CD4-positive, alpha-beta T cell treated with Interleukin-10 for 1 hour (primary cell): ENCODE measurements at places on chromosomes 16 and 17.

DNA sequence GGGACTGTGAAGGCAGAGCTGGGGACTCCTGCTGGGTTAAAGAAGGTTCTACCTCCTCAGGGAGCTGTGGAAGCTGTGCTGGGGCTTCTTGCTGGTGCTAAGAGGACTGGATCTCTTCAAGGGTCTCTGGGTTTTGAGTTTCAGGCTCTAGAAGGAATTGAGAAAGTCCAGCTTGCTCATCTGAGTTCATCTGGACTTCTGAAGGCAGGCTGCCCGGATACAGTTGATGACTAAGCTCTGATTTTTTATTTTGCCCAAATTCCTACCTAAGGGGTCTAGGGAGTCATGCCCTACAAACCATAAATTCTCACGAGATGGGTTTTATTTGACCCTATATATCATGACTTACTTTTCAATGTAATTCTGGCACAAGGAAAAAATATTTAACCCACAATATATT, 46.8 kb upstream of the TMEM97 start:
- DNase-seq: no peak

DNA sequence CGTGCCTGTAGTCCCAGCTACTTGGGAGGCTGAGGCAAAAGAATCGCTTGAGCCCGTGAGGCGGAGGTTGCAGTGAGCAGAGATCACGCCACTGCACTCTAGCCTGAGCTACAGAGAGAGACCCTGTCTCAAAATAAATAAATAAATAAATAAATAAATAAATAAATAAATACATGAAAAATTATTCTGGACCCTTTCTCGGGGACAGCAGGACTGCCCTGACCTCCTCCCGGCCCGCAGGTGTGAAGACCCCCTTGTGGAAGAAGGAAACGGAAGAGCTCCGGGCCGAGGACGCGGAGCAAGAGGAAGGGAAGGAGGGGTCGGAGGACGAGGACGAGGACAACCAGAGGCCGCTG, 3.1 kb downstream of the C17orf50 start:
- no peak for DNase-seq

DNA sequence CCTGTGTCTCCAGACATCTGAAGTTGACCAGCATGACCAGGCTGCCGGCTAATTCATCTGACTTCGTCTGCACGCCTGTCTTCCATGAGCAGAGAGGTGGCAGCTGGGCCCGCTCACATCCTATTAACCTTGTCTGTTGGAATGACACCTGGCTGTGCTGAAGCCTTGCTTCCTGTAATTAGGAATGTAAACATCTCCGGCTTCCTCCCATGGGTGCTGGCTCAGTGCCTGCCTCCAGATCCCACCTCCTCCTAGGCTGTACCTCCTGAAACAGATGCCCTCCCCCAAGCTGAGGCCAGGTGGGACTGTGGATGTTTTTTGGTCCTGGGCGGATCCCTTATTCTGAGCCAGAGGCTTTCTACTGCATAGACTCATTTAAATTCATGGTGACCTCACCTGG, 296.3 kb downstream of the HS3ST4 start:
- no peak for DNase-seq

DNA sequence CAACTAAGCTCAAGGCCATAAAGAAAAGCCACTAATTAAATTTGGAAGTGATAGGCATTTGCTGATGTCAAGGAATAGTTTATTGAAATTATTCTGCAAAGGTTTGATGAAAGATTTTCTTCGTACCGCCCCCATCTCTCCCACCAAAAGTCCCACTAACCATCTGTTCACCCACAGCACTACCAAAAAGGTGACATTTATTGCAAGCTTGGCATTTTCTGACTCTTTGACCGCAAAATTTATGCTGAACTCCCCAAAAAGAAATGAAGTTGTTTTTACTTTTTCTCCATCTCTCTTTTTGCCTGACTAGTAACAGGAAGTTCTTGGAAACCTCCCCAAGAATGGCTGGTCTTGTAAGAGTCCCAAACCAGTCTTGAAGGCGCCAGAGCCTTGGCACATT, 384.9 kb upstream of the SOX9 start:
- no peak for DNase-seq

- DNase-seq: no peak
Measured at GRCh38 chr17:32331243-32332040, 10.5 kb downstream of the C17orf75 start.

- DNase-seq: no peak
Measured at GRCh38 chr16:54934481-54935265, 4.0 kb downstream of the IRX5 start.

DNA sequence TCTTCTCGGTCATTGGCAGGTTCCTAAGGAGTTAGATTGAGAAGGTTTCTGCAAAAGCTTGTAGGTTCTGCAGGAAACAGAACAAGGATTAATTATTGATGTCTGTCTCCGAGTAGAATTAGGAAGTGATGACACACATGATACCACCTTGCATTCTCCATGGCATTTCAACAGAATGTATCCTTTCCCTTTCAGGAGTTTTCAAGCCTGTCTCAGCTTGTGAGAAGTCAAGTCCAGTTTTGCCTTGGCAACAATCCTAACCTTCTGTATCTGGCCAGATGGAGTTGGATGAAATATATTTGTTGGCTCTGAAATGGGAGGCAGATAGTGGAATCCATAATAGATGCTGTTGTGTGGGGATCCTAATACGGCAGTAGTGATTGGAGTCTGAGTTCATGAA, 235.5 kb downstream of the SHISA9 start:
- no peak for DNase-seq

GRCh38 chr17:80931421-80932265, 60.0 kb upstream of the CHMP6 start:
- DNase-seq: no peak

DNA sequence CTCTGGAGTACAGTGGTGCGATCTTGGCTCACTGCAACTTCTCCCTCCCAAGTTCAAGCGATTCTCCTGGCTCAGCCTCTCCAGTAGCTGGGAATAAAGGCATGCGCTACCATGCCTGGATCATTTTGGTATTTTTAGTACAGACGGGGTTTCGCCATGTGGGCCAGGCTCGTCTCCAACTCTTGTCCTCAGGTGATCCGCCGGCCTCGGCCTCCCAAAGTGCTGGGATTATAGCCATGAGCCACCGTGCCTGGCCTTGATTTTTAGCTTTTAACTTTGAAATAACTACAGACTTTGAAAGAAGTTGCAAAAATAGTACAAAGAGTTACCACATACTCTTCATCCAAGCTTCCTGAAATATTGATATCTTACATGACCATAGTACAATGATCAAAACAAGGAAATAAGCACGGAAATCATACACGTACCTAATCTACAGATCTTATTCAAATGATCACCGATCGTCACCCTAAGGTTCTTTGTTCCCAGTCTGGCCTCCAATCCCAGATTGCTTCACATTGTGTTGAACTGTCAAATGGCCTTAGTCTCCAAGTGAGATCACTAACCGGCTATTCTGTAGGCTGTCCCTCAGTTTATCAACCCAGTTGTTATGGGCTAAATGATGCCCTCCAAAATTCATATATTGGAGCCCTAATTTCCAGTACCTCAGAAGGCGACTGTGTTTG, 18.4 kb downstream of the NPIPA1 start:
- no peak for DNase-seq

- no peak for DNase-seq
Measured at GRCh38 chr17:74687886-74688285, 24.8 kb downstream of the CD300LF start.

GRCh38 chr17:35988164-35988563, 1.6 kb upstream of the CCL14 start:
- no peak for DNase-seq

DNA sequence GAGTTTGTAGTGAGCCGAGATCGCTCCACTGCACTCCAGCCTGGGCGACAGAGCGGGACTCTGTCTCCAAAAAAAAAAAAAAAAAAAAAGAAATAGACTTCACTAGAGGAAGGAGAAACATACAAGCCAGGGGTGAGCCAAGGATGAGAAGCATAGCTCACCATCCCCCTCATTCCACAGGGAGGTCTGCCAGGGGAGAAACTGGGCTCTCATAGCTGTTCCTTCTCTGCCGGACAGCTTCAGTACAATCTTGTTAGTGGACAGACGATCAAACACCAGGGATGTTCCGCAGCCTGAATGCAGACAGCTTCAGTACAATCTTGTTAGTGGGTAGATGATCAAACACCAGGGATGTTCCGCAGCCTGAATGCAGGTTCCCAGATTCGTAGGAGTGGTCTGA, 509.6 kb downstream of the CDH13 start:
- no peak for DNase-seq

- DNase-seq: no peak
Measured at GRCh38 chr17:74842599-74843351, 16.9 kb downstream of the GRIN2C start.

DNA sequence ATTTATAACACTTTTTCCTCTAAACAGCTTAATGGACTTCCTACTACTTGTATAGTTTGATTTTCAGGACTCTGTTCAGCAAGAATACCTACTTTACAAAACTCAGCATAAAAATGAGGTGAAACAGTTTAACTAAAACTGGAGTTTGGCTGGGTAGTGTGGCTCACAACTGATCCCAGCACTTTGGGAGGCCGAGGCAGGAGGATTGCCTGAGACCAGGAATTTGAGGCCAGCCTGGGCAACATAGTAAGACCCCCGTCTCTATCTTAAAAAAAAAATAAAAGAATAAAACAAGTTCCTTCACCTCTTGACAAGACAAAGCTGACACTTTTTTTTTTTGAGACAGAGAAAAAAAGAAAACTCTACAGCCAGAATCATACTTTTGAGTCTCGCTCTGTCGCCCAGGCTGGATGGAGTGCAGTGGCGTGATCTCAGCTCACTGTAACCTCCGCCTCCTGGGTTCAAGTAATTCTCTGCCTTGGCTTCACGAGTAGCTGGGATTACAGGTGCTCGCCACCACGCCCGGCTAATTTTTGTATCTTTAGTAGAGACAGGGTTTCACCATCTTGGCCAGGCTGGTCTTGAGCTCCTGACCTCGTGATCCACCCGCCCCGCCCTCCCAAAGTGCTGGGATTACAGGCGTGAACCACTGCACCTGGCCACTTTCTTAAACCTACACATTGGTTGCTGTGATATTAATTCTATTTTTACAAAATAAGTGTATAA, 2.6 kb downstream of the PDF start:
- no peak for DNase-seq

DNA sequence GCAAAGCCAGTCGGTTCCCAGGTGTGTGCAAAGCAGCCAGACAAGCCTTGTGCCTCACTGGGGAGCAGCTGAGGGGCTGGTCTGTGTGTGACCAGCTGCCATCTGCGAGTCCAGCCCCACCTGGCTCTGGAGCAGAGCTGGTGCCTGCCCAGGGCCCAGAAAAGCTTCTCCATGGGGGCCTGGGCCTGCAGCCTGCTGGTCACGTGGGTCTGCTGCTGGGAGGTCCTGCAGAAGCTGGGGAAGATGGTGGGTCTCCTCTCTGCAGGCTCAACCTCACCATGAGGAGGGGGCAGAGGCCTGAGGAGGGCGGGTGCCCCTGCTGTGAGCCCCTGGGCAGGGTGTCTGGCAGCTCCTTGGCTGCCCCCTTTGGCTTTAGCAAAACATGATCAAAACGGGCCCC, 71.9 kb downstream of the ENGASE start:
- DNase-seq: no peak

DNA sequence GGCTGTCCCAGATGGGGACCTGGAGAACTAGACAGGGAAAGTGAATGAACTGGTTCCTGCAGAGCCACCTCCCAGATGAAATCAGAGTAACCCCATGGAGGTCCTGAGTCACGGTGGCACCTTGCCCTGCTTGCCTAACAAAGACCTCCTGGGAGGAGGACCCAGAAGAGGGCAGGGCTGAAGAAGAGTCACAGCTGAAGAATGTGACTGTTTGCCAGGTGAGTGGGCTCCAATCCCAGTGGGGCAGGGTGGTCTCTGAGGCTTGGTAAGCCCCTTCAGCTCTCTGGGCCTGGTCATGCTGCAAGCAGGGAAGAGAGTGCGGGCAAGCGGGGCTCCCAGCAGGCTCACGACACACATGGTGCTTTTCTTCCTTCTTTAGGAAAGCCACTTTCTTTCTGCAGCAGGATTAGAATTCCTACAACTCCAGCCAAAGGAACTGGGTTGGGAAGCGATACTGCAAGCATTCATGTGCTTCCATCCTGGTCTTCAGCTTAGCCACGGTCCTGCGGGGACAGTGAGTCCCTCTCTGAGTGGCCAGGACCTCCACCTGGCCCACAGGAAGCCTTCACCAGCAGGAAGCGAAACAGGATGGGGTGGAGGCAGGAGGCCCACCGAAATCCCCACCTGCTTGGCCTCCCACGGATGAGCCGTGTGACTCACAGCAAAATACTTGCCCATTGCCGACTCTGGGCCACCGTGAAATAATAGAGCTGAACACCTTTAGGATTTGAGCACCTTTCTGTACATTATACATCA, 4.3 kb downstream of the C16orf74 start:
- DNase-seq: no peak

GRCh38 chr16:89123001-89123830, 29.6 kb downstream of the ACSF3 start:
- DNase-seq: no peak

- no peak for DNase-seq
Measured at GRCh38 chr16:19137201-19138128, 23.7 kb downstream of the ITPRIPL2 start.

DNA sequence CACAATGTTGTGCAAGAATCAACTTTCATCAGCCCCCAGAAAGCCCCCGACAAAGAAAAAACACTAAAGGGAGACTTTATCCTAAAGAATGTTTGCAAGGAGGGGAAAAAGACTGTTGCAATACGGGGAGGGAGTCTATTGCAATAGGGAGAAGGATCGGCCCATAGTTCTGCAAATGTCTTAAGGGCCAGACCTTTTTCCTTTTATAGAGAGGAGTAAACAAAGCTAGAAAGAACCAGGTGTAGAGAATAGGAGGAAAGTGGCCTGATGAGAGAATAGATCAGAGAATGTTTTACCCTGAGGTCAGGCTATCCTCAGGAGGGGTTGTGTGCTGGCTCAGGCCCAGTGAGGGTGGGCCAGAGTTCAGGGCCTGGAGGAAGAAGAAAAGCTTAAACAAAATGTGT, 8.7 kb upstream of the CAVIN1 start:
- no peak for DNase-seq

DNA sequence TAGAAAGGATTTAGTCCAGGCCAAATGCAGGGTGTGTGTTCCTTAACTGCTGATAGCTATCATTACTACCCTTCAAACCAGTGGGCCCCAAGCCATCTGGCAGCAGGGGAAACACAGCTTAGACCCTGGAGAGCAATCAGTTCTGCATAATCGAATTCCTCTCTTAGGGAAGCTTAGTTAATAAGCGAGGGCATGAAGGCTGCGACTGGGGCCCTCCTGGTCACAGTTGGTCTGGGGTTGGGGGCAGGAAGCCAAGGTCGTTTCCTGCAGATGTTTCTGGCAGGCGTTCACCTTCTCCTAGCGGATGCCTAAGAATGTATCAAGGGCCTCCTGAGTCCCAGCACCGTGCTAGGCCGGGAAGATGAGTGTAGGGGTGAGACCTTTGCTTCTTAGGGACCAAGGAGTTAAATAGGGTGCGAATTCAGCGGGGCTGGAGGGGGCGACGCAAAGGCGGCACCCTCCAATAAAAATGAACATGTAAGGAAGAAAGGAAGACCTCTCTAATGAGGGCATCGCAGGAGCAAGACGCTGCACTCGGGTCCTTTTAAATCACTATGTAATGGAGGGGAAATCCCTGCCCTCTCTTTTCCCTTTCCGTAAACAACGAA, 16.5 kb upstream of the EEF2K start:
- no peak for DNase-seq

GRCh38 chr17:17063546-17064122, 21.4 kb downstream of the MPRIP start:
- no peak for DNase-seq
